8988T (cell line): ENCODE measurements at places on chromosomes 7 and 10.

- no peak for DNase-seq
Observed at GRCh38 chr10:108566316-108567107, 1356.8 kb downstream of the XPNPEP1 start.

- DNase-seq: no peak
Observed at GRCh38 chr10:62335326-62335725, 38.8 kb upstream of the ZNF365 start.

DNA sequence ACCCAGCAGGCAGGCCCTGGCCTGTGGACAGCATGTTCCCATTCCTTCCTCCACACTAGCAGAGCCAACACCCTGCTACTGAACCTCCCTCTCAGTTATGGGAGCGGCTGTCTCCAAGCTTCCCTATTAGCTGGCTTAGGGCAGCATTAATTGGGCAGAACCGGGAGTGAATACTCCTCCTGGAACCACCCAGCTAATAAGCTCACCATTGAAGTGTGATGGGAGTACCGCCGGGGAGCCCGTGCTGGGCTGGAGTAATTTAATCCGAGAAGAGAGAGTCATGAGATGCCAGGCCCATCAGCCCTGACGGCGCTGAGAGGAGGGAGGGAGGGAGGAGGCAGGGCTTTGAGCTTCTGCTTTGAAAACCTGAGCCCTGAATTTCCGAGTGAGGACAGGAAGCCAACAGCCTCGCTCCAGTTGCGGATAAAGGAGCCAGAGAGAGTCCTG, 31.8 kb upstream of the ELFN1 start:
- DNase-seq: no peak

DNA sequence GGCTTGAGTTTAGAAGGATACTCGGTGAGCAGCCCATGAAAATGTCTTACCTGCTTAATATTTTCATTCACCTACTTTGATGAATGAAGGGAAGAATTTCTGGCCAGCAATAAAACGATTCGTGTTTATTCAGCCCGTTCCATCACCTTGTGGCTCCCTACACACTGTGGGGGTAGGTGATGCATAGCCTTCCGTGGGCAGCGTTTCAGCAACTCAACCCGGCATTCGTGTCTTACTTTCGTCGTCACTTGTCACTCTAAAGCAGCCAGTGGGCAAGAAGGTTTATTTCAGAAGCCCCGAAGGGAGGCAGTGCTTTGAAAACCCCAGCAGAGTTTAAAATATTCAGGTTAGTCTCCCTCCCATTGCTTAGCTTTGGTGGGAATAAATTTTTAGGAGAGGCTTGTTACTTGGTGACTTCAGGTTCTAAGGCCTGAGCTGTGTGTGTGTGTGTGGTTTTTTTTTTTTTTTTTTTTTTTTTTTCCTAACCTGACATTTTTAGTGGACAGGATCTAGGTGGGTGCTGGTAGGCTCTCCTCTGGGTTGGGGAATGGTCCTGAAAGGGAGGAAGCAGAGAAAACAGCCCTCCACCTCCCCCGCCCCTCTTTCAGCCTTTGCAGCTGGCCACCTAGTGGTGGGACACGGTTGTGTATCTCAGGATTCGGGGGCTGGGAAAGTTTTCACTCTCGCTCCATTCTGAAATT, 1.8 kb downstream of the GRK5 start:
- DNase-seq: no peak
